ENCODE measurements at places on chromosomes 7 and 10.
A peak's percentile ranks its signal among the peaks of the same experiment; 100 is the strongest.

- no peak for DNase-seq
Observed at GRCh38 chr7:93756890-93757289, 133.7 kb downstream of the TFPI2 start.

- DNase-seq = no peak
Observed at GRCh38 chr7:69683002-69683401, 84.7 kb downstream of the AUTS2 start.

DNA sequence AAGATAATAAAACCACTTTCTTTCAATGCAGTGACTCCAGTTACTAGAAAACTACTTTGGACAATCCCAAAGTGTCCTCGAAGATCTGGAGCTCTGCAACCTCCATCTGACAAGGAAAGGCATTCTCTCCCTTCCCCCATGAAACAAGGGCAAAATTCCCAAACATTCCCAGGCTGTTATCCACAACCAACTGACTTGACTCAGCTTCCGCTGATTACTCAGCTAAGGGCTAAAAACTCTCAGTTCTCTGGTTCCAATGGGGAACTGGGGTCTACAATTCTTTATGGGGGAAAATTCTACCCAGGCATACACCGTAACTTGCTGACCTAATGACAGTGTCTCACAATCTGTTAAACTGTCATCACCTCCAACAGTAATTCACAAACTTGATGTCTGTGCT lies 48.4 kb downstream of the SFMBT2 start:
- no peak for DNase-seq

DNA sequence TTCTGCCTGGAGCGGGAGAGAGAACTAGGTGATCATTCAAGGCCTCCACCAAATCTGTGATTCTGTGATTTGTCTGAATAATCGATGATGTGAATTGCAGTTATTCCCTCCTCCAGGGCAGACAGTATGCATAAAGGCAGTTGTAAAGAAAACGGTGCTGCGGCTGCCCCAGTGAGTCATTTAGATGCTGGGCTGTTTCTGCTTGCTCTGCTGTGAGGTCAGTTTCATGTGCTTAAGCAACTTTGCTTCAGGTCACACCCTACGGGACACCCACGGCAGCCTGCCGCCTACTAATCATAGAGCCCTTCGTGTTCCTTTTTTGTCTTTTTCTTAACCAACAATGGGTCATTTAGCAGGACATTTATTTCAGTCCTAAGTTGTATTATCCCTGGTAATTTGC lies 158.1 kb upstream of the PITRM1 start:
- no peak for DNase-seq

- DNase-seq = no peak
Observed at GRCh38 chr7:36217961-36218284, 64.9 kb downstream of the EEPD1 start.

DNA sequence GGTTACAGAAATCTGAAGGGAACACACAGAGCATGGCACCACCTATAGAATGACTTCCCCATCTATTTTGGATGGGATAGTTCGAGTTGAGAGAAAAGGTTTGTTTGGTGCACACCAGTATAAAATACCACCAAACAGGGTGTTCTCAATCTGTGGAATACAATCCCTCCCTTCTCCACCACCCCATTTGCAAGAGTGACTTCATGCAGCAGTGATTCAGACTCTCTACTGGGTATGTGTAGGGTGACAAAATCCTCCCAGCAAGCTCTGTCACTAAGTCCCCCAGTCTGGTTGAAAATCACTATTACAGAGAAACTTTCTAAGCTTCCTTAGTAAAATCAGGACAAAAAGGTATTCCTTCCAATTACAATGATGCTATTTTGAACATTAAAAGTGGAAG lies 69.0 kb downstream of the ANK3 start:
- no peak for DNase-seq

DNA sequence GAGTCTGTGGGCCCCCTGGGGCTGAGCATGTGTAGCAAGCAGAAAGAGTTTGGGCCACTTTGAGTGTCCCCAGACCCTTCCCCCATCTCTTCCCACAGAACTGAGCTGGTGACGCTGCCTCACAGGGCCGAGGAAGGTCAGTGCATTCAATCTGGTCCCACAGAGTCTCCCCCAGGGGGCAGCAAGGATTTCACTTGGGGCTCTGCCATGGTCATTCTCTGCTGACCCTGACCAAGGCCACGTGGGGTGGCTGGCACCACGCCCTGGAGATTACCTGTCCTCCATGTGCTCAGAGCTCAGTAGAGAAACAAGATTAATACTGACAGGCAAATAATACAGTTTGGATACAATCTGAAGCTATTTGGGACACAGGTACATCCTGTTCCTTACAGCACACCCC lies 30.2 kb downstream of the ADRA2A start:
- DNase-seq = no peak

DNA sequence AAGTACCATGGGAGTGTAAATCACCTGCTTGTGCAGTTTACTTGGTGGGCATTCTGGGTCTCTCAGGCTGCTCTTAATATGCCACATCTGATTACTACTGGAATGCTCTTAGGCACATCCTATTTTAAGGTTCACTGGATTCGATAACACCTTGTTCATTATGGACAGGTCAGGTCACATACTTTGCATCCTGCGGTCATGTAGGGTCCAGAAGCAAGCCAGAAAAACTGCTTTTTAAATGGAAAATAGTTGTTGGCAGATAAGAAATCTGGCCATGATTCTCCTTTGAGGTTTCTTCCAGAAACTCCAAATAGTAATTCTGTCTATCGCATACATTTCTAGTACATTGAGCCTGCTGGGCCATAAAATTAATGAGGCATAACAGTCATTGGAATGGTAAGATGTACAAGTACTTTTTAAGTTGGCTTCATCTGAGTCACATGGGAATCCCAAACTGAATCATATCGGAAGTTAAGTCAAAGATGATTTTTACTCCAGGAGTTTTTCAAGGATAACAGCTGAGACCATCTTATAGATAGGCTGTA lies 371.9 kb downstream of the LRRTM3 start:
- no peak for DNase-seq

DNA sequence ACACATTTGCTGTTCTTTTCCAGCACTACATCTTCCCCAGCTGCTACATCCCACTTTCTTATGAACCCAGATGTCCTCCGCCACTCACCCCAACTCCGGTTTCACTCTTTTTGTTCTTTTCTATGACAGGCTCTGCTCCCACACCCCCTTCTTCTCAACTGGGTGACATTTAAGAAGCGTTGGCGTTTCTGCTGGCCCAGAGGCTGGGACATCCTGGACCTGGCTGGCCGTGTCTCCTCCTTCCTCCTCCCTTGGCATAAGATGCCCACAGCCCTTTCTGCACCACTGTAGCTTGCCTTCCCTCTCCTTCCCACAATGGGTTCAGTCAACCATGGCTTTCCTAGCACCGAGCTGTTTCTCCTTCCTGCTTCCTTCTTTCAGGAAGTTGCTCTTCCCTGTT lies 9.4 kb upstream of the CALML5 start:
- no peak for DNase-seq

DNA sequence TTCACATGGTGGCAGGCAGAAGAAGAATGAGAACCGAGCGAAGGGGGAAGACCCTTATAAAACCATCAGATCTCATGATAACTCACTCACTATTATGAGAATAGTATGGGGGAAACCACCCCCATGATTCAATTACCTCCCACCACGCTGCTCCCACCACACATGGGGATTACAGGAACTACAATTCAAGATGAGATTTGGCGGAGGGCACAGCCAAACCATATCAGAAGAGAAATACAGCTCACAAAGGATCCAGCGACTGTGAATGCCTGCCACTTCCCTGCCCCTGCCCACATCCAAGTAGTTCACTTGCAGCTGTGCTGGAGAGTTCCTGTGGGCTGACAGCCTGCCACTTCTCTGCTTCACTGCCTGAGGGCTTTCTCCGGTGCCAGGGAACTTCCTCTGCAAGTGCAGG lies 148.7 kb downstream of the C7orf25 start:
- DNase-seq = peak; percentile 9

- DNase-seq = no peak
Observed at GRCh38 chr10:45179691-45180090, 135.7 kb downstream of the OR13A1 start.

DNA sequence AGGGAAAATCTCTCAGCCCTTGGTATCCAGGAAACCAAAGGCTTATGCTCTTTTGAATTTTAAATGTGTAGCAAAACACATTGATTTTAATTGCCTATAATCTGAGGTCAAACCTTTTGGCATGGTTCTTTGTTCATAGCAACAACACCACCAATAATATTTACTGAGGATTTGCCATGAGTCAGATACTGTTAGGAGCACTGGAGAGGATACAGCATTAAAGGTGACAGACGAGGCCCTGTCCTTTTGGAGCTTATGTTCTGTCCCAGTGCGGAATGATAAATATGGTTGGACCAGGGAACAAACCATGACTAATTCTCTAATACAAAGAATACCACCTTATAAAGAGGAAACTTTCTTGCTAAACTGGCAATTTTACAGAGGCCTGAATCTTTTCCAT lies 176.6 kb downstream of the CTNNA3 start:
- no peak for DNase-seq

DNA sequence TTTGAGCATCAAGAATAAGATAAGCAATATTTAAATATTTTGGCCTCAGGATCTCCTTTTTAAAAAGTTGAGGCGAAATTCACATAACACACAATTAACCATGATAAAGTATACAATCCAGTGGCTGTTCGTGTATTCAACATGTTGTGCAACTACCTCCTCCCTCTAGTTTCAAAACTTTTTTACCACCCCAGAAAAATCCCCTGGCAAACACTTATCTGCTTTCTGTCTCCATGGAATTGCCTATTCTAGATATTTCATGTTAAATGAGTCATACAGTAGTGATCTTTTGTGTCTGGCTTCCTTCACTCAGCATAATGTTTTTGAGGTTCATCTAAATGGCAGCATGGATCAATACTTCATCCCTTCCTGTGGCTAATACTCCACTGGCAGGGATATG lies 31.8 kb upstream of the IL15RA start:
- DNase-seq = no peak

- DNase-seq = no peak
Observed at GRCh38 chr10:1372212-1372611, 316.0 kb downstream of the WDR37 start.

GRCh38 chr10:129335396-129335795 lies 131.6 kb upstream of the MGMT start:
- no peak for DNase-seq

DNA sequence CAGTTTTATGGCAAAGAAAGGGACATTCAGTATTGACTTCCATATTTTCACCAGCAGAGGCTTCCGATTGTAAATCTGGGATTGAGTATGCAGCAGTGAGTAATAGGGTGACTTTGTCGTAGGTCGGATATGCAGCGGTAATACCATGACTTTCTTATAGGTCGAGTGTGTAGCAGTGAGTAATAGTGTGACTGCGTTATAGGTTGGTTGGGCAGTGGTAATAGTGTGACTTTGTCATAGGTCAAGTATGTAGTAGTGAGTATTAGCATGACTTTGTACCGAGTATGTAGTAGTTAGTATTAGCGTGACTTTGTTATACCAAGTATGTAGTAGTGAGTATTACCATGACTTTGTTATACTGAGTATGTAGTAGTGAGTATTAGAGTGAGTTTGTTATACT lies 268.2 kb upstream of the ADARB2 start:
- DNase-seq = no peak

- peak; percentile 82 for DNase-seq
Observed at GRCh38 chr10:87862679-87863052, 667 bp downstream of the KLLN start.

DNA sequence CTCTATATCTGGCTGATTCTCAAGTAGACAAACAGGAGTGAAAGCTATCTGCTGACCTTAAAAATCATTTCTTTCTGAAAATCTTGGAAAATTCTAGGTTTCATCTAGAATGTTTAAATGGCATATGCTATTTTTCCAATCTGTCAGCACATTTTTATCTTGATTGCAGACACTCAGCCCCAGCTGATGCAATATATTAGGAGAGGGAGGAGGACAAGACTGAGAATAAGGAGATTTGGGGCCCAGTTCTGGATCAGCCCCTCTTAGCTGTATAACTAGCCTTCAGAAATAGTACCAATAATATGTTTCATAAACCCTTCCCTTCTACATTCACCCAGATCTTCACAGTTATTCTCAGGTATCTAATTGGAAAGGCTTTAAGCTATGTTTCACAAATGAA lies 131.2 kb downstream of the HDAC9 start:
- no peak for DNase-seq

GRCh38 chr7:120059641-120060040 lies 213.3 kb upstream of the KCND2 start:
- DNase-seq = no peak

DNA sequence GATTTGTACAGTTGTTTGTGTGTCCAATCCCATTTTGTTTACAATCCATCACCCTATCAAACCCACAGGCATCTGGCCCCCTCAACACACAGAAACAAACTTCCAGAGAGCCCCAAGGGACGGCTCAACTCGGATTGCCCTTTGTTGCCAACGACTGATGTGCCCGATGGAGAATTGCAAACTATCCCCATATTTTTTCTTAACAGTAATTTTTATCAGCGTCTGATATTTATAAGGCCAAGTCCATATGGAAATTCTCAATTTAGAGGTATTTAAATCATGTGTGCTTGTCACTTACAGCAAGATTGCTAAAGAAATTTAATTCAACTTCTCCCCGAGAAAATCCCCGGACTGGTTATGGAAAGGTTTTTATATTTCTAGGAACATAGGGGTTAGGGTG lies 113.9 kb upstream of the NPS start:
- DNase-seq = no peak

GRCh38 chr10:103715430-103715829 lies 139.9 kb downstream of the SH3PXD2A start:
- DNase-seq = no peak

DNA sequence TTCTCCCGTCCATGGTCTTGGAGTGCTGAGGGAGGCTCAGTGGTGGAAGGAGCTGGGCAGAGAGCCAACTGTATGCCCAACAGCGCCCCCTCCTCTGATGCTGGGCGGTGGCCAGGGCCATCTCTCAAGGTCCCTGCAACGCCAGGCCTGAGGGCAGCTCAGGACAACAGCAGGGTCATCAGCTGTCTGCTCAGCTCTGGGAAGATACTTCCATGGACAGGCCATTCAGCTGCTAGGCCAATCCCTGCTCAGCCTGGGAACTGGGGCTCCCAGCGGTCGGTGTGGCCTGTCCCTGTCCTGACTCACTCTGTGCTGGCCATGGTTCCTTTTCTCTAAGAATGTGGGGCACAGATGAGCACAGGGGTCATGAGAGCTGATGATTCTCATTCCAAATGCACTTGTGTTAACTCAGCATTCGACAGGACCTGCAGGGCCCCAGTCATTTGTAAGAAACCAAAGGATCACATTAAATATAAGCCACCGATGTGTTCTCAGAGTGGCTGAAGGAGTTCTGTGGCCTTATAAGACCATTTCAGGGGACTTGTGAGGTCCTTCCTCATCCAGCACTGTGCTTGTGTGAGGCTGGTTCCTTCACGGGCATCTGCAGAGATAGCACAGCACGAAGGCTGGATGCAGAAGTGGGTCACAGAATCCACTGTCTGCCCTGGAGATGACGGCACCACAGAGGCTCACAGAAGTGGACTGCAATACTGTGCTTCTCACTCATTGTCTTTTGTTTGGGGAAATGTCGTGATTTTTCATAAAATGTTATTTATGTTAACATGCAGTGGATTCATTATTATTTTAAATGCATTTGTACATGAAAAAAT lies 73.0 kb downstream of the ADCY1 start:
- no peak for DNase-seq
